A549 treated with Mapracorat at 1 μM for 4 hours (cell line): ENCODE measurements at places on chromosomes 7 and 10. TPM values are rescaled to one million over a fixed set of nuclear protein-coding genes. Genes with fewer than 3 reads are reported as not detected.

Gene CUZD1
- total RNA-seq, result 1.3 to 1.6 TPM (median 1.3 TPM) in 5 replicates

Gene CUL2
- 21.1 to 24.2 TPM (median 22.3 TPM) in 5 replicates for total RNA-seq

Gene CRYGN
- not detected in 5 replicates for total RNA-seq

Gene NPC1L1
- 0.02 to 0.10 TPM (median 0.08 TPM) in 5 replicates for total RNA-seq

Gene JCAD
- total RNA-seq, result 15.2 to 18.6 TPM (median 17.3 TPM) in 5 replicates

Gene GLCCI1
- 0.69 to 1.5 TPM (median 0.80 TPM) in 5 replicates for total RNA-seq

Gene MAT1A
- total RNA-seq, result 0.05 to 0.28 TPM (median 0.05 TPM) in 3 of 5 replicates, not detected in the others

Gene CYP2C8
- total RNA-seq, result 0.08 TPM in 1 of 5 replicates, not detected in the others

Gene FRMPD2
- total RNA-seq, result 0.05 to 0.17 TPM (median 0.06 TPM) in 3 of 5 replicates, not detected in the others

Gene CNTNAP2
- 0.03 to 0.04 TPM in 2 of 5 replicates, not detected in the others for total RNA-seq

Gene LRRC4
- total RNA-seq, result not detected in 5 replicates

Gene BAIAP2L1
- 41.3 to 47.3 TPM (median 45.8 TPM) in 5 replicates for total RNA-seq

Gene FZD8
- total RNA-seq, result 3.4 to 5.4 TPM (median 5.3 TPM) in 5 replicates

Gene CFAP69
- 2.0 to 3.3 TPM (median 2.4 TPM) in 5 replicates for total RNA-seq

Gene HOXA2
- total RNA-seq, result 0.66 to 0.89 TPM (median 0.83 TPM) in 5 replicates

Gene AKR1C8
- 0.14 to 0.27 TPM in 2 of 5 replicates, not detected in the others for total RNA-seq

Gene IL6
- total RNA-seq, result 1.1 to 3.5 TPM (median 1.6 TPM) in 5 replicates

Gene ZPBP
- not detected in 5 replicates for total RNA-seq

Gene AZGP1
- 0.13 TPM in 1 of 5 replicates, not detected in the others for total RNA-seq

Gene HHEX
- total RNA-seq, result 12.0 to 13.6 TPM (median 12.8 TPM) in 5 replicates

Gene PHKG1
- total RNA-seq, result 0.19 to 0.58 TPM (median 0.26 TPM) in 5 replicates

Gene GPR37
- total RNA-seq, result 0.54 to 0.74 TPM (median 0.59 TPM) in 5 replicates

Gene FAM185A
- 5.5 to 7.8 TPM (median 6.2 TPM) in 5 replicates for total RNA-seq

Gene ODAD2
- 0.14 TPM in 1 of 5 replicates, not detected in the others for total RNA-seq

Gene ANKRD30A
- total RNA-seq, result 0.39 to 1.2 TPM (median 1.1 TPM) in 5 replicates

Gene FAM241B
- 15.9 to 17.9 TPM (median 17.7 TPM) in 5 replicates for total RNA-seq

Gene ARMC3
- total RNA-seq, result 0.35 to 0.74 TPM (median 0.58 TPM) in 5 replicates

Gene CFAP58
- 0.11 to 0.24 TPM (median 0.15 TPM) in 5 replicates for total RNA-seq

Gene ADAM12
- 3.1 to 4.7 TPM (median 3.7 TPM) in 5 replicates for total RNA-seq

Gene FZD1
- total RNA-seq, result 2.2 to 2.5 TPM (median 2.4 TPM) in 5 replicates

Gene KCNMA1
- total RNA-seq, result 40.3 to 86.3 TPM (median 68.8 TPM) in 5 replicates

Gene VWDE
- total RNA-seq, result 0.28 to 1.4 TPM (median 0.58 TPM) in 5 replicates

Gene VPS37D
- total RNA-seq, result 3.3 to 6.4 TPM (median 5.5 TPM) in 5 replicates

Gene SORCS1
- total RNA-seq, result not detected in 5 replicates

Gene FAM237B
- total RNA-seq, result 0.04 to 0.06 TPM in 2 of 5 replicates, not detected in the others
